ENCODE measurements at places on chromosomes 2 and 18. TPM values are rescaled to one million over a fixed set of nuclear protein-coding genes. Genes with fewer than 3 reads are reported as not detected.

- H3K27ac ChIP-seq, result no peak overlapping the region
- H3K27me3 ChIP-seq, result no peaks in the 10 kb centered on the region
- H3K4me3 ChIP-seq, result no peak overlapping the region
- no peaks in the 10 kb centered on the region for H3K36me3 ChIP-seq
- DNase-seq, result no peak
- peaks cover 11% of the 10 kb centered on the region for H3K4me1 ChIP-seq
These were observed 16.8 kb upstream of the ALPI start for GRCh38 chr2:232438951-232439757.

GRCh38 chr2:128545829-128546228, 227.2 kb upstream of the HS6ST1 start:
- H3K27me3 ChIP-seq, result no peaks in the 10 kb centered on the region
- no peak overlapping the region for H3K27ac ChIP-seq
- H3K4me3 ChIP-seq, result no peak overlapping the region
- DNase-seq, result no peak
- H3K36me3 ChIP-seq, result no peaks in the 10 kb centered on the region

ESPNL gene
- total RNA-seq, result 0.50 TPM

DNA sequence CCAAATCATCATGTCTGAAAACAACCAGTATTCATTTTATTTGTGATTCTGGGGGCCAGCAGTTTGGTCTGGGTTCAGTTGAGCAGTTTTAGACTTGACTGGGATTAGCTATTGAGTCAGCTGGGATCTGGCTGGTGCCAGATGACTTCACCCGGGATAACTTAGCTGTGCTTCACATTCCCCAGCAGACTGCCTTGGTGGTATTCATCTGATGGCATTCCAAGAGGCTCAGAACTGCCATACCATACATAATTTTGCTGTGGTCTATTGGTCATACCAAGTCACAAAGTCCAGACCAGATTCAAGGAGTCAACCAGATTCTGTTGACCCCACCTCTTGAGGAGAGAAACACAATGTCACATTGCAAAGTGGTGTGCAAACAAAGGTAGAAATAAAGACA, 7.8 kb upstream of the FSHR start:
- DNase-seq, result no peak
- no peak overlapping the region for H3K27ac ChIP-seq
- no peak overlapping the region for H3K4me3 ChIP-seq

- no peaks in the 10 kb centered on the region for H3K27me3 ChIP-seq
- H3K27ac ChIP-seq, result no peak overlapping the region
- H3K36me3 ChIP-seq, result no peaks in the 10 kb centered on the region
- DNase-seq, result no peak
- no peak overlapping the region for H3K4me3 ChIP-seq
These were observed 138.2 kb upstream of the KCTD1 start for GRCh38 chr18:26686532-26686931.

CLEC4F gene
- not detected for total RNA-seq

TMEM247 gene
- total RNA-seq, result not detected

RGPD4 gene
- total RNA-seq, result not detected

LAMA1 gene
- total RNA-seq, result 38.2 TPM

DNA sequence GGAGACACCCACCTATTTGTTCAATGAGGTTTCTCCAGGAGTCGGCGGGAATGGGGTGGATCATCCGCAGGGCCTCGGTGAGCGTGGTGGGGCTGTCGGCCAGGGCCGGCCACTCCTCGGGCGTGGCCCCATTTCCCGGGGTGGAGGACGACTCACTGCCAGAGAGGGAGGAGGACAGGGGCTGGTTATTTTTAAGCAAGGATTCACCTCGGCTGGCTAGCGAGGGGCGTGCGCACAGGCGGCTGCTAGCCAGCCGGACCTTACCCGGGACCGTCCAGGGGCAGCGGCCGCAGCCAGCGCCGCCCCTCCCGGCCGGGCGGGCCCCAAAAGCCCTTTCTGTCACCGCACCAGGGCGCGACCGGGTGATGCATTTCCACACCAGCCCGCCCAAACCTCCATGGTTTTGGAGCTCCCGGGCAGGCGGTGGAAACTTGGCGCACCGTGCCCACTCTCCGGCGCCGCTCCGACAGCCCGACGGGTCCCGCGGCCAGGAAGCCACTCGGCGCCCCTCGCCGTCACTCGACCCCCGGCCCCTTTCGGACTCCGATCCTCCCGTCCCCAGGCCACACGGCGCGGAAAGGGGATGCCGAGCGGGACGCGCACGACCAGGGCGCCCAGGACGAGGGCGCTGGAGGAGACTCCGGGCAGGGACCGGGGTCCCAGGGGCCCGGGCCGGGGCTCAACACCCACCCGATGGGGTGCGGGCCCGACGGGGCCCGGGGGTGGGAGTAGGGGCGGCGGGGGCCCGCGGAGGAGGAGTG, 57.1 kb downstream of the SNORC start:
- H3K4me1 ChIP-seq, result peaks cover 32% of the 10 kb centered on the region
- peak; percentile 30 for DNase-seq
- H3K27ac ChIP-seq, result no peak overlapping the region
- H3K27me3 ChIP-seq, result peaks cover 25% of the 10 kb centered on the region

OST4 gene
- 454 TPM for total RNA-seq

HOXD12 gene
- total RNA-seq, result not detected

DNA sequence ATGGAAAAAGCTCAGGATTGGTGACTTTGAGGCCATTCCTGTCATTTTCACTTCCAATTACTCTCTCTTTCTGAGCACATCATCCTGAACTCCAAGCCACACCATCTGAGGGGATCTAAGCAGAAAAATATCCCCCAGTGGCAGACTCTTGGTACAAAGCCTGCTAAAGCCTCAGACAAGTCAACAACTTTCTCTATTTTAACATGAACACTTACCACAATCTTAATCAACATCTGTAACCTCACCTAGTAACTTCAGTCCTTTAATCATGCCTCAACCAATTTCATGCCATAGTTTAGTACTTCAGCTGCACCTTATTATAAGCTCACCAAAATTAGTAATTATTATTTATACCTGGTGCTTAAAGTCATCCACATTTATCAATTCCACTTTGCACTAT, 128.9 kb downstream of the DTNB start:
- H3K27me3 ChIP-seq, result no peaks in the 10 kb centered on the region
- H3K27ac ChIP-seq, result no peak overlapping the region
- no peaks in the 10 kb centered on the region for H3K4me1 ChIP-seq
- DNase-seq, result no peak
- no peak overlapping the region for H3K4me3 ChIP-seq

UGT1A3 gene
- total RNA-seq, result not detected

OSR1 gene
- total RNA-seq, result 138 TPM

DNA sequence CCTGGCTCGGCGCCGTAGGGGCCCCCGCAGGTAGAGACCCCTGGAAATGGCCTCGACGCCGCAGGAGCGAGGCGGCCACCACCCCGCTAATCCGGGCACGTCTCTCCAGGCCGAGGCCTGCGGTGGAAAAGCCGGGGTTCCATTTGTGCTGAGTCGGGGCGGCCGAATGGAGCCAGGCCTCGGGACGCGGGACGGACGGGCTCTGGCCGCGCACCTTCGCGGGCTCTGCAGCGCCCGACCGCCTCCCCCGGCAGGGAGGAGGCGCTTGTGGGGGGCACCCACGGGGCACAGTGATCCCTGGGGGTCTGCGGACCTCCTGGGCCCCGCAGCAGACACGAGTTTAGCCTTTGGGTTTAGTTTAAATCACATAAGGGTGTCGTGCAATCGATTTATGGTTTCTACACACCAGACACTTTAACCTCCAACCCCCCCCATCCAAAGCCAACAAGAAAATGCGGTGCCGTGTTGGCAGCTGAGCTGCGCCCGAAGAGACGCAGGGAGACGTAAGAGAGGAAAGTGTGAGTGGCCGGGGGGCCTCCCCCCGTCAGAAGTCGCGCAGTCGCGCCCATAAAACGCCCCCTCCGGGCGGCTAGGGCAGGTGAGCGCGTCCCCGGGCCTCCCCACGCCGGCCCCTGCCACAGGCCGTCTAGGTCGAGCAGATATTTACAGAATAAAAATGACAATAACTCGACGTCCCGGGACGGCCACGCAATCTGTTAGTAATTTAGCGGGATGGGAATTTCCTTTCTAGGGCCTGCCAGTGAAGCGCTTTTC, 1.0 kb upstream of the NFATC1 start:
- peak overlapping the region; percentile 16 for H3K4me3 ChIP-seq
- H3K36me3 ChIP-seq, result no peaks in the 10 kb centered on the region
- peaks cover 56% of the 10 kb centered on the region for H3K27me3 ChIP-seq
- H3K4me1 ChIP-seq, result peaks cover 49% of the 10 kb centered on the region
- DNase-seq, result no peak

UPP2 gene
- total RNA-seq, result 1.4 TPM

CPO gene
- total RNA-seq, result 0.33 TPM

DNA sequence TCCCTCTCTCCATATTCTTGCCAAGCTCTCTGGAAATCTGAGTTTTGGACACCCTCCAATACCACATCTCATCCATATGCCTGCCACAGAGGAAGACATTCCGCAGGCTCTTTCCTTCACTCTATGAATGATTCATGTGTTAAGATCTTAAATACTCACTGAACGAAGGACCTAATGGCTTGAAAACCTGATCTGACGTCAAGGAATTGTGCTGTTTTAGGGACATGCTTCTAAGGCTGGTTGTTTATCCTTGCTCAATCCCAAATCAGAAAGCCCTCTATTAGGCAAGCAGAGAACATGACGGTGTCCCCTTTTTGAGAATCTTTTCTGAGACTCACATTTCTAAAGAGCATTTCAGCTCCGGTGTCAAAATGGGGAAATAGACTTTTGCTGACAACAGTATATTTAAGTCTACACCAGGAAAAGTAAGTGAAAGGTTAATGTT, 83.7 kb upstream of the GALNT5 start:
- no peaks in the 10 kb centered on the region for H3K27me3 ChIP-seq
- H3K4me3 ChIP-seq, result no peak overlapping the region
- peak overlapping the region; percentile 10 for H3K27ac ChIP-seq
- no peaks in the 10 kb centered on the region for H3K4me1 ChIP-seq
- no peak for DNase-seq
- no peaks in the 10 kb centered on the region for H3K36me3 ChIP-seq

GRCh38 chr2:109185338-109185737, 56.3 kb downstream of the SH3RF3 start:
- H3K36me3 ChIP-seq, result no peaks in the 10 kb centered on the region
- no peak for DNase-seq
- H3K4me1 ChIP-seq, result peaks cover 29% of the 10 kb centered on the region
- no peak overlapping the region for H3K27ac ChIP-seq
- no peak overlapping the region for H3K4me3 ChIP-seq

CCDC68 gene
- total RNA-seq, result 38.6 TPM

CNDP1 gene
- total RNA-seq, result 2.4 TPM

DNA sequence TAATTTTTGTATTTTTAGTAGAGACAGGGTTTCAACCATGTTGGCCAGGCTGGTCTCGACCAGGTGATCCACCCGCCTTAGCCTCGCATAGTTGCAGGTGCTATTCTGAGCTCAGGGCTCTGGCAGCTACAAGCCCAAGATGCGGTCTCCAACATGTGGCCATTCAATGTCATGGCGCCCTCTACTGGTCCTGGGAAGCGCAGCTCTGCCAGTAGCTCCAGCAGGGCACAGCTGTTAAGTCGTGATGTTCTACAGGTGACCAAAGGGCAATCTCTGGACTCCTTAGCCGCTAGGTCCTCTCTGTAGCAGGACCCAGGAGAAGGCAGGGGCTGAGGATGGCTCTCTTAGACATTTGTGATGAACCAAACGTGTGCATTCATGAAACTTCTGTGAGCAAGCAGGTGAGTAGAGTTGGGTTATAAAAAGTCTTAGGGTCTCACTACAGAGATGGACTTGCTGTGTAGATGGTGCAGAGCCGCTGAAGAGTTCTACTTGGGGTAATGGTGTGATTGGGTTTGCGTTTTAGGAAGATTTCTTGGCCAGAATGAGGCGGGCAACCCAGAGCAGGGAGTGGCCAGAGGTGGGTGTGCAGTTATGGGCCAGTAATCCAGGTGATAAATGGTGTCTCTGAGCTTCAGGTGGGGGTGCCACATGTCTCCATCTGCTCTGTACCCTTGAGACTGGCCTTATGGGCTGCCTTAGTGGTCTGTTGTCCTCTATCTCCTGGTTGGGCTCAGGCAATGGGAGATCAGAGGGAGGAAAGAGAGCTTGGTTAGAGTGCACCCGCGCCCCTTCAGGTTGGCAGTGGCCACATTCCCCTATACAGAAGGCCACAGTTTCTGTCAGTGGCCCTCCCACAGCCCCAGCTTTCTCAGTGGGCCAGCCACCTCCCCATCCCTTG, 31.0 kb downstream of the IL37 start:
- no peak overlapping the region for H3K4me3 ChIP-seq
- DNase-seq, result peak; percentile 17
- no peak overlapping the region for H3K27ac ChIP-seq
- no peaks in the 10 kb centered on the region for H3K27me3 ChIP-seq
- no peaks in the 10 kb centered on the region for H3K36me3 ChIP-seq

VAMP5 gene
- total RNA-seq, result 13.7 TPM

COBLL1 gene
- 31.3 TPM for total RNA-seq

CFC1 gene
- 3.3 TPM for total RNA-seq

DNA sequence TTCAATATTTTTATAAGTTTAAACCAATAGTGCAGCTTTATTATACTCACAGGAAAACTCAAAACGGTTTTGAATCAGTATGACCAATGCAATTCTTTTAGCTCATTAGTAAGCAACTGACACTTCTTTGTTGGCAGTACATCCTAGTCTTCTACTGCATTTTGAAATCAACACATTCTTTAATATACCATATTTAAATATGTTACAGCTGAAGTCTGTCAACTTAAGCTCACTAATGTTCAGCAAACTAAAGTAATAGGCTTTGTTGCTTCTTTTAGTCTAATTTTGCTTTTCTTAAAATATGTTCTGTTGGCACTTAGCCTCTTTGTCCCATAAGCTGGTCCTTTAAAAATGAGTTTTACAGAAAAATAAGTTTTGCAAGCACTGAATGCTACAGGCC, 55.4 kb upstream of the CCBE1 start:
- DNase-seq, result no peak
- no peak overlapping the region for H3K4me3 ChIP-seq
- H3K27ac ChIP-seq, result no peak overlapping the region
- no peaks in the 10 kb centered on the region for H3K36me3 ChIP-seq

CYP20A1 gene
- total RNA-seq, result 38.1 TPM

- H3K36me3 ChIP-seq, result no peaks in the 10 kb centered on the region
- no peaks in the 10 kb centered on the region for H3K4me1 ChIP-seq
- no peak for DNase-seq
- no peaks in the 10 kb centered on the region for H3K27me3 ChIP-seq
- H3K27ac ChIP-seq, result no peak overlapping the region
These were observed 148.7 kb upstream of the SLC1A4 start for GRCh38 chr2:64840426-64840881.

Measured in spinal cord (tissue), 10 donors.